ENCODE measurements at places on chromosomes 5 and 9. TPM values are rescaled to one million over a fixed set of nuclear protein-coding genes. Genes with fewer than 3 reads are reported as not detected.

GFI1B gene
- not detected for total RNA-seq

GBGT1 gene
- total RNA-seq, result 4.6 TPM

SRP19 gene
- 32.4 TPM for total RNA-seq

SHISAL2B gene
- not detected for total RNA-seq

FOXD4L4 gene
- not detected for total RNA-seq

SPINK4 gene
- total RNA-seq, result not detected

ACOT12 gene
- not detected for total RNA-seq

TMOD1 gene
- 151 TPM for total RNA-seq

FAM200C gene
- 3.3 TPM for total RNA-seq

TSSK1B gene
- total RNA-seq, result 0.08 TPM

PCDHGB6 gene
- 11.9 TPM for total RNA-seq

GRCh38 chr5:178461004-178461730 lies 129.0 kb downstream of the COL23A1 start:
- DNase-seq, result peak; percentile 94

DNA sequence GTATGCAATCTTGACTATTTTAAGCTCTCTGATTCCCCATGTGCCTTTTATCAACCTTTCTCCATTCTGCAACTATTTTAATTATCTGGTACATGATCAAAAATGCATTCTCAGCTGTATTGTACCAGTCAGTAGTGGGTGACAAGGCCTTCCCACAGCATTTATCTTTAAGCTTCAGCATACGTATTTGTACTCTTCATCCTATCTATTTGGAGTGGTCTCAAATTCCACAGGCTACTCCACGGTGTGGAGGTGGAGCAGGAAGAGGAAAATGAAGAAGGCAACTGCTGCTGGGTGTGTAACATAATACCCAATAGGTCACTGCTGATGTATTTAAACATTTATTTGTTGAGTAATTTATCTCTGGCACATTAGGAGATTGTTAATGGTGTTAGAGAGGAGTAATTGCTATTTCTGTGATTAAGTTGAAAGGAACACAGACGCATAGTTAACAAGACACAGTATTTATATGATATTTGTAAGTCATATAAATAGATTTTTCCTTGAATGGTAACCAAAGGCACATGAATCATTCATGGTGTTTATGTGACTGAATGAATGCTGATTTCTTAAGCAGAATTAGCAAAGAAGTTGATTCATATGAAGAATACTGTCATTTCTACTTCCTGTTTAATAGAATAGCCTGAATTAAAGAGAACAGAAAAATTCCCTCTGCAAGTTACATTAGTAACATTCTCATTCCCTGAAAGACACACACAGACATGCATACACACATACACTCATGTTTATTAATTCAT lies 153.8 kb upstream of the NR3C1 start:
- DNase-seq, result no peak

- DNase-seq, result peak; percentile 92
Observed at GRCh38 chr9:131598121-131598520, 52.8 kb downstream of the PRRT1B start.

DNA sequence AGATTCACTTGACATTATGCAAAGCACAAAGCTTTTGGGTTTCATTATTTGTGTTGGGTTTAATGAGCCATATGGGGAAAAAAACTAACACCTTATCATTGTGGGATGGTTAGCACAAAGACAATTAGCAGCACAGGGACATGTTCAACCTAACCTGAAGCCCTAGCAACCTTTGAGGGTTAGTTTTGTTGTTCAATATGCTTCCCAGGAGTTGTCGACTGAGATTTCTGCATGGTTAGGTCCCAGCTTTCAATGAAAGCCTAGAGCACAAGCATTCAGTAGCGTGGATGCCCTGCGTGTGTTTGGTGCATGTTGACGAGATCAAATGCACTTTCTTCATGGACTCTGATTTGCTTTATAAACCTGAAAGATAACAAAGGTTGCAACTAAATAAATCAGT lies 565.2 kb upstream of the TLE4 start:
- no peak for DNase-seq

DNA sequence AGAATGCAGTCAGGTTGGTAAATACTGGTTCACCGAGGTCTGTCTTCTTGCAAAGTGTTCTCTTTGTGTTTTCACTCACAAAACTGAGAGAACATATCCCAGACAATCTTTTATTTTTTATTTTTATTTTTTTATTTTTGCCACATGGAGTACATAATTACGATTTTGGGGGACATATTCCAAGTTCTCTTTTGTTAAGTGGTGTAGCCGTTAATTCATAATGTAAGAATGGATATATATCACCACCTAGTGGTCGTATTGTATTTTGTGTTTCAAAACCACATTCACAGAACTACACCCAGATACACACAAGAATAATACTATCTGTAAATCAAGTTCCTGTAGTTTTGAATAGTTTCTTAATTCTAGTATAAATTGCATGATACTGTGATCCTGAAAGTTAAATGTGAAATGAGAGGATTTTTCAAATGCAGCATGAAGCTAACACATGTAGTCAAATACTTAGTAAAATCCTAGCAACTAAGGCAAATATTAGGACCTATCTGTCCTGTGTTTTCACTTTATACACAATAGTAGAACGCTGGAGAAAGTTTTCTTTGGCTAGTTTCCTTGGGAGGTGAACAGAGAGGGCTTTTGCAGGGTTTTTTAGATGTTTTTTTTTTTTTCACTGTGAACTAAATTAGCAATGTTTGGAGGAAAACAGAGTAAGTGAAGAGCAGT lies 92.7 kb downstream of the VCAN start:
- DNase-seq, result no peak

- DNase-seq, result no peak
Observed at GRCh38 chr9:20614602-20615216, 7.6 kb downstream of the MLLT3 start.

DNA sequence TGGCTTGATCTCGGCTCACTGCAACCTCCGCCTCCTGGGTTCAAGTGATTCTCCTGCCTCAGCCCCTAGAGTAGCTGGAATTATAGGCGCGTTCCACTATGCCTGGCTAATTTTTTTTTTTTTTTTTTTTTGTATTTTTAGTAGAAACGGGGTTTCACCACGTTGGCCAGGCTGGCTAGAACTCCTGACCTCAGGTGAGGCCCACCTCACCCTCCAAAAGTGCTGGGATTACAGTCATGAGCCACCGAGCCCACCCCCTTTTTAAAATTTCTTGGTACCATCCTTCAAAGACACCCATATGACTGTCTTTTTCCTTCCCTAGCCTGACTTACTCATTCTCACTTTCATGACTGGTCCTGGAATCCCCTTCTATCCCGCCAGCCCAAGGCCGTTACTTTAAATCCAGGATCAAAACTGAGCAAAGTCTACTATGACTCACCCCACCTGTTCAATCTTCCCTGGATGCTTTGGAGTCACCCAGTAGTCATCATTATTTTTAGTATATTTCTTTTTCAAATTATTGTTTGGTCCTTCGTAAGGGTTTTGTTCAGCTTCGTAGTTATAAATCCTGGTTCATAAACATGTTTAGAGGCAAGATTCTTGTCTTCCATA lies 1.2 kb upstream of the TBCA start:
- no peak for DNase-seq

GRCh38 chr5:29263915-29264351 lies 1929.6 kb upstream of the CDH6 start:
- DNase-seq, result no peak

DNA sequence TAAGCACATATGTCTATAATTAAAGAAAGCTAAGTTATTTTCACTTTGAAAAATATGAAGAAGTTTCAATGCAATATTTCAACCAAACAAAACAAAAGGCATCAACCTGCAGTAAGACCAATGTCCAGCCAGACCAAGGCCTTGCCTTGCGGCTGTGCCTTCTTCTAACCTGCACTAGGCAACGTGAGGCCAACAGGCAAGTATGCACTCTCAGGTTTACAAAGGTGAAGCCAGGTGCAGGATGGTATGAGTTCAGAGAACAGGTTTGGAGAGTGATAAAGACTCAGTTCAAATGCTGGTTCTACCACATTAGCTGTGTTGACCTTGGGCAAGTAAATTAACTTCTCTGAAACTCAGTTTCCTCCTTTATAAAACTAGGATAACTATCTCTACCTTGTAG lies 79.3 kb downstream of the KLHL3 start:
- no peak for DNase-seq

- DNase-seq, result no peak
Observed at GRCh38 chr9:1612886-1613285, 402.3 kb upstream of the SMARCA2 start.

GRCh38 chr5:108983461-108984092 lies 235.9 kb downstream of the FER start:
- no peak for DNase-seq

DNA sequence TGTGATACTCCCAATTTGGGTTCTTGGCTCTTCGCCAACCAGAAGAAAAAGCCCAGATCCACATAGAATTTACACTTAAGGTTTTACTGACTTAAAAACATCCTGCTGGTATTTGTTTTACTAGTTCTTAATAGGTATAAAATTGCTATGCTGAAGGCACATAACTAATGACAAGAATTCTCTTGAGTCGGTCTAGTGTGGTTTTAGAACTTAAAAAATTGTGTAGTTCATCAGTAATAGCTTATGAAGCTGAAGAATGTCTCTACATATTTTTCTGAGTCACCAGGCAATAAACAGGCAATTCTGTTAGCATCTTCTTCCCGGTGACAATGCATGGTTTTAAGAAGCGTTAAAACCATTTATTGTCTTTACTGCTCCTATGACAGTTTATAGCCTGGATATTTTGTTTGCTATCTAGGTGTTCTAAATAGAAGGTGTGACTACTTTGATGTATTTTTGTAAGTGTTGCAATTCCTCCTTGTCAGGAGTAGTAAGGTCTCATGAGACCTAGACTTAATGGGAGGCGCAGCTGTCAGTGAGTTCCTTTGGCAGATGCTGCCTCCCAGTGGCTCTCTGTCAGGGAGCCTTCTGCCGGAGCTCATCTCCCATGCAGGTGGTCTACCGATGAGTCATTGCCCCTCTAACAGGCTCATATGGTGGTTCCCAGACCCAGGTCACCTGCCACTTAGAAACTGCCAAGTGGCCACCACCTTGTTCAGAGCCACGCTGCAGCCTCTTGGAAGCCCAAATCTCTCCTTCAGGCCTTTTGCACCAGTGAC lies 173.8 kb downstream of the MAST4 start:
- no peak for DNase-seq

DNA sequence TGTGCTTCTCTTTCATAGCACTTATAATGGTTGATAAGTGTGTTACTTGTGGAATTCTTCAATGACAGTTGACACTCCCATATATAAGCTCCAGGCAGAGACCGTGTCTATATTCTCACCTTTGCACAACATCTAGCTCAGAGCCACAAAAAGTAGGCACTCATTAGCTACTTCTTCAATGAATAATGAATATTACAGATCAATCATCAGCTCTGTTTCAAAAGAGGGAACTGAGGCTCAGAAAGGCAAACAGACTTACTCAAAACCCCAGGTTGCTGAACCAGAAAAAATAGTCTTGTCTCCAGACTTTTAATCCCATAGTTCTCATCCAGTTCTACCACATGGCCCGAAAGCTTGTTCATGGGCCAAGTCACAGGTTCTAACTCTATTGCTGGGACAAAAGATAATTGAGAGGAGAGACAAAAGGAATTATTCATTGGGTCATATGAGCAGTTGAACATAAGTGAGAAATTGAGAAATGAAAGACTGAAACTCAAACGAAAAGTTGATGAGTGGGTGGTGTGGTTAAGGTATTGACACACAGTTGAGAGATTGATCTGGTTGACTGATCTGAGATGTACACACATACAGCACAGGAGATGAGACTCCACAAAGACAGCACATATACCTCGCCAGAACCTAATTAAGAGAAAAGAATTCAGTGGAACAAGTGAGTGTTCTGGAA lies 381.6 kb downstream of the EFNA5 start:
- DNase-seq, result no peak

DNA sequence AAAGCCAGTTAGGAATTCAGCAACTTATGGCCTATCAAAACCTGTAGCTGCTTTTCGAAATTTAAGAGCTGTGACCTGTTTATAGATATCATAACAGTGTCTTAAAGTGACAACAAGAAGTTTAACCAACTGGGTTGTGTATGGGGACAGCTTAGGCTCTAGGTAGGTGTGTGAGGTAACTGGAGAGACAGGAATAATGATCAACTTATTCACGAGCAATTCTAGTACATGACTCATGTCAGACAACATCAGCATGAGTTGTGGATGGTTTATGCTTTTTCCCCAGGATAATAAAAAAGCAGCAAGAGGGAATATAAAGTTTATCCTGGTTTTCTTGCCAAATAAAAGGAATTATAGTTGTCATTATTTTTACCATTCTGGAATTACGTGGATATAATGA lies 88.6 kb downstream of the GDNF start:
- no peak for DNase-seq

DNA sequence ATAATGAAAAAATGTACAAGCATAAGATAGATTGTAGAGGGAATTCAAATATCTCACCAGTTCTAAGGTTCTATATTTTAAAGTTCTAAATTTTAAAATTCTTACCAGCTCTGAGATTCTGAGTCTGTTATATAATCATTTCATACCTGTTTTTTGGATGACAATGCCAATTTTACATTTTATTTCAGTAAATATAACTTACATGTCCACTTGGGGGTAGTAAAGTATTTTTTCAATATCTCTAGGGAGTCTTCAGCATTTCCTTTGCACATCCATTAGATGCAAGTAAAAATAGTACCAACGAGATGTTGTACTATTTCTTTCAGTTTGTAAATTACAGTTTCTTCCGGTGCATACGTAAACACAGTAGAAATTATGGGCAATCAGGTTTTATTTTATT lies 25.7 kb downstream of the NMUR2 start:
- no peak for DNase-seq

DNA sequence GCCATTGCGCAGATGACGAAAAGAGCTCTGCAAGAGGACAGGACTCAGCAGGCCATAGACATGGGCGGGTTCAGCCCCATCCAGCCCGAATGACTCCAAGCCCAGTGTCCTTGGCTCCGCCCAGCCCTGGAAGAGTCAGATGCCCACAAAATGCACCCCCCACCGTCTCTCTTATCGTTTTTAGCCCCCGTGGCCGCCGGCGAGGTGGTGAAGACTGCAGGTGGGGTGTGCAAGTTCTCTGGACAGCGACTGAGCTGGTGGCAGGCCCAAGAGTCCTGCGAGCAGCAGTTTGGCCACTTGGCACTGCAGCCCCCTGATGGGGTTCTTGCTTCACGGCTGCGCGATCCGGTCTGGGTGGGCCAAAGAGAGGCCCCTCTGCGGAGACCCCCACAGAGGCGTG lies 2.1 kb downstream of the ADGRD2 start:
- DNase-seq, result peak; percentile 51

DNA sequence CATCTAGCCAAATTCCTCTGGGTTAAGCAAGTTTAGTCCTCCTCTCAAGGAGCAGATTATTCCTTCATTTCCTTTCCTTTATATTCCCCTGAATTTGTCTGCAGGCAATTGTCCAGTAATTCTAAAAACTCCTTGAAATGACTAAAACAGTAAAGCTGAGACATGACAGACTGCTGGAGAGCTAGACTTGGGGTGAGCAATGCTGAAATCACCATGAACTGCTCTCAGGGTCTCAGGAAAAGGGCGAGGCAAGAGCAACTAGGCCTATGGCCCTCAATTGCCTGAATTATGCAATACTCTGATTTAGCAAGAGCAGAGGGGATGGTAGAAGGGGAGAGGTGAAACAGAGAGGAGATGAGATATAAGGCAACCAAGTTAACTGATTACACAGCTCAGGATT lies 172.9 kb upstream of the NREP start:
- DNase-seq, result no peak

GRCh38 chr5:3335301-3335700 lies 260.3 kb upstream of the IRX1 start:
- peak; percentile 26 for DNase-seq

- no peak for DNase-seq
Observed at GRCh38 chr9:82302968-82303655, 314.5 kb downstream of the SPATA31D1 start.

Data from cardiac septum (tissue), 1 donor.